ENCODE measurements at places on chromosomes 12 and 14.

DNA sequence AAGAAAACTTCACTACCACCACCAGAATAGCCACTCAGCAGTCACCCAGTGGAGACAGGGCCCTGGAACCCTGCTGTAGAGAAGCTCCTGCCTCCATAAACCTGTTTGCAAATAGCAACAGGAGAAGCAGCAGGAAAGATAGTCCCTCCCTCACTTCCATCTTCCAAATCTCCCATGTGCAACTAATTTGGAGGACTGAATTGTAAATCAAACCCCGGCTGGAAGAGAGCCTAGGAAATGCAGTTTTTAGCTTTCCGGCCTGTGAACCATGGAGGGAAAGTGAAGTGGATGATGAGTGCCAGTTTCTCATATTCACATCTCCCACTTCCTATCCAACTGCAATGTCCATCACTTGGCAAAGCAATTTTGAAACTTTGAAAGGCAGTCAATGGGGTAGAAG, 167.2 kb upstream of the FRMD6 start:
- no peak for DNase-seq

GRCh38 chr14:66701813-66702212, 193.9 kb downstream of the GPHN start:
- DNase-seq = no peak

DNA sequence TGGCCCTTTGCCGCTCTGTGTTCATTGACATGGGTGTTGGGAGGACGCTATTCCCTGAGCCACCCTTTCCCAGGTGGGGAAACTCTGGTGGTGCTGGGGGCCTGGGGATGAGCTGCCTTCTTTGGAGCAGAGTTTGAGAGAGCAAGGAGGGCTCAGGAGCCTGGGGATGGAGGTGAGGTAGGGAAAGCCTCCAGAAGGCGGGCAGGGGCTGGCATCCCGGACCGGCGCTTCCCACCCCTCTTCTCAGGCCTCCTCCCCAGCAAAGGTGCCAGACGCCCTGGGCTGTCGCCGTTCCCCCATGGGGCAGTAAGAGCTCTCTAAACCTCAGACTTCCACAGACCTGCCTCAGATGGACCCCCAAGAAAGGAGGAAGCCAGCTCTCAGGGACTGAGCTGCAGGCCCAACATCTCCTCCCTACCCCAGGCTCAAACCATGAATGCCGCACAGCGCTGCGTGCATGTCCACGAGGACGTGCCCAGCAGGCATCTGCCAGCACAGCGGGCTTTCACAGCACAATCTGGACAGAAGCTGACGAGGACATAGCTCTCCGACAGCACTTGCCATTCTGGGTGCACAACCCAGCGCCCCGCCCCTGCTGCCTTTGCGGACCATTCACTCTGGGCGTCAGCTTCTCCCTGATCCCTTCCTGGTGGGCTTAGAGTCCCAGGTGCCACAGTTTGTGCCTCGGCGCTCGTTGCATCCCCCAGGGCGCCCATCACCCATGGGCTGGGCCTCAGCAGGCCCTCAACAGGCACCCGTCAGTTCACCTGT, 14.9 kb upstream of the TTC7B start:
- DNase-seq = no peak

- DNase-seq = no peak
Observed at GRCh38 chr14:59333668-59334067, 131.5 kb downstream of the GPR135 start.

GRCh38 chr14:104883681-104884361, 18.8 kb downstream of the CEP170B start:
- DNase-seq = no peak

DNA sequence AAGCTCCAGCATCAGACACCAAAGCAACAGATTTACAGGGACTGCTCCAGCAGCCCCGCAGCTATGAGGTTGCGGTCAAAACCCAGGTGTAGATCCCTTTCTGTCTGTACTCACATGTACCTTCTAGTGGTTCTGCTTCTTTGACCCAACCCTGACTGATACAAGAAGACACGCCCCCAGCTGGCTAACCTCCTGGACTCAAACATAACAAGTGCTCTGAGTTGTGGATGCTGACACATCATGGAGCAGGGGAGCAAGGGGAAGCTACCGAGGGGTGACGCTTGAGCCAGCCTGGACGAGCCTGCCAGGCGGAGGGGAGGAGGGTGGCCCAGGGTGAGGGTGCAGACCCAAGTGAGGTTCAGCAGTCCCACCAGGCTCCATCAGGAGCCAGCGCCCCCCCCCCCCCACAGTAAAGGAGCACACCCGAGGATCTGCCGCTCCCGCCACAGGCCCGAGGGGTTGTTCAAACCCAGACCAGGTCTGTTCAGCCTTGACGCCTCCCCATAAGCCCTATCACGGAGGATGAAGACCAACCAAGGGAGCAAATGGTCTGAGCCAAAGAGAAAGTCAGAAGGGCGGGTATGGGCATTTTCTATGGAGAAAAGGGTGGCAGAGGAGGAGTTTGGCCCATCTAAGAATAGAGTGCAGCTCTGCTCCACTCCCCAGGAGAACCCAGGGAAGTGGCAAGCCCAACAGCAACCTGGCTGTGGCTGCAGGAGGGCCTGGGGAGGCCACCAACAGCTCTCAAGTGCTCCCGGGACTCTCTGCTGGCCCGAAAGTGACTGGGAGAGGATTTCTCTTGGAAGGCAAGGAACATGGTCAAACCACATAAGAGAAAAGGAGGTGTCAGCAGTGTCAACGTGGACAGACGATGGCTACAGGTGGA, 229.4 kb downstream of the BCL11B start:
- DNase-seq = no peak

GRCh38 chr14:70663707-70664179, 22.0 kb downstream of the TTC9 start:
- DNase-seq = no peak

GRCh38 chr14:37179896-37180502, 7.6 kb upstream of the SLC25A21 start:
- no peak for DNase-seq

DNA sequence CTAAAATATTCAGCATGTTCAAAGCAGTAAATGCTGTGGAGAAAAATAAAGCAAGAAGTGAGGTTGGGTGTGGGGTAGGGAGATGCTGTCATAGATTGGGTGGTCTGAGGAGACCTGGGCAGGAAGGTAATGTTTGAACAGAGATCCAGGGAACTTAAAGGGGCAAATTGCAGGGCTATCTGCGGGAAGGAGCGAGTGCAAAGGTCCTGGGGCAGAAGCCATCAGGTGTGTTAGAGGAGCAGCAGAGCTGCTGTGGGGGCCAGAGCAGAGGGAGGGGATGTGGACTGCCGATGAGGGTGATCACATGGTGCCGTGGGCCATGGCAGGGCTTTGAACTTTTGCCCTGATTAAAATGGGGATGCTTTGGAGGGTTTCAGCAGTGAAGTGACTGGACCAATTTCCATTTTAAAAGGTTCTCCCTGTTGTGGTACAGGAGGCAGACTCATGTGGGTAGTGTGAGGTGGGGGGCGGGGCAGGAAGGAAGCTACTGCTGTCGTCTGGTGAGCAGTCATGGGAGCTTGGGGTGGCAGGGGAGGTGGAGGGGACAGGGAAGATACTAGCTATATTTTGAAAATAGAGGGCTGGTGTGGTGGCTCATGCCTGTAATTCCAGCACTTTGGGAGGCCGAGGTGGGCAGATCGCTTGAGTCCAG, 145.0 kb downstream of the AACS start:
- DNase-seq = no peak

- DNase-seq = no peak
Observed at GRCh38 chr12:91202390-91202789, 19.8 kb upstream of the DCN start.

DNA sequence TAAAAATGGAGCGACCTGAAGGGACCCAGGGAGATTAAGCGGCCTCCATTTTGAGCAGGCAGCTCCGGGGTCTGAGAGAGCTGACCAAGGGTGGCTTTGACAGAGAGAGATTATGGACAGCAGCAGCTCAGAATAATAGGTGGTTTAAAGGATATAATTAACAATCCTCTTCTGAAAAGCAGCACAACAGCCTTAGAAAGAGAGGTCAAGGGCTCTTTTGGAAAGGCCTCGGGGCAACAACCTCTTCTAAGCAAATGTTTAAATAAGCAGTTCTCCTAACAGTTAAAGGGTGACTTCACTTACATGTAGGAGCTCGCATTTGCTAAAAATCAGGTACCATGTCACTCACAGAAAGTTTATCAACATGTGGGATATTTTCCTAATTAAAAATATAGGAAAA, 87.2 kb upstream of the FRMD6 start:
- DNase-seq = no peak

DNA sequence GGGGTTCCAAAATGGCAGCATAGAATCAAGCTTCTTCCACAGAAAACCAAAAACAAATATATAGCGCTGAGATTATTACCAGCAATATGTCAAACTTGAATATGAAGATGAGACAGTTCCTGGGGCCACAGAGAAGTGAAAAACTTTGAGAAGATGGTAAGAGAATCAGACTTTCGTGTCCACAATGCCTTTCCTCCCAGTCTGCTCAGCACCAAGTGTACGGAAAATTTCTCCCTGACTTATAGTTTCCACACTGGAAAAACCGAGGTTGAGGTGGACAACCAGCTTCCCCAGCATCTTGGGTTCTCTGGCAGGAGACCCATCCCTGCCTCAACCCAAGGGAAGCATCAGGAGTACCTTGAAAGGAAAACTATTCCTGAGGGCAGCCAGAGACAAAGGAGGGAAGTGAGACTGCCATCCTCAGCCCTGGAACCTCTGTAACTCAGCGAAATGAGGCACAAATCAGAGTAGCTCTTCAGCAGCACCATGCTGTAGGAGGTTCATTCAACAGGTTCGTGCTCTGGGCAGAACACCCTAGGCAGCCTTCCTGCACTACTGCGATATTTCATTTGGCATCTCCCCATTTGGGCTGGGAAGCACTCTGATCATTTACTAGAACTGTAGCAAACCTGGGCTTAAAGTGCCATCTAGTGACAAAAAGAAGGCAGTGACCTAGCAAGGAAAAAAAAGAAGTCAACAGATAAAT, 52.4 kb upstream of the CAPRIN2 start:
- no peak for DNase-seq

GRCh38 chr12:58425481-58426392, 484.4 kb downstream of the ATP23 start:
- no peak for DNase-seq

DNA sequence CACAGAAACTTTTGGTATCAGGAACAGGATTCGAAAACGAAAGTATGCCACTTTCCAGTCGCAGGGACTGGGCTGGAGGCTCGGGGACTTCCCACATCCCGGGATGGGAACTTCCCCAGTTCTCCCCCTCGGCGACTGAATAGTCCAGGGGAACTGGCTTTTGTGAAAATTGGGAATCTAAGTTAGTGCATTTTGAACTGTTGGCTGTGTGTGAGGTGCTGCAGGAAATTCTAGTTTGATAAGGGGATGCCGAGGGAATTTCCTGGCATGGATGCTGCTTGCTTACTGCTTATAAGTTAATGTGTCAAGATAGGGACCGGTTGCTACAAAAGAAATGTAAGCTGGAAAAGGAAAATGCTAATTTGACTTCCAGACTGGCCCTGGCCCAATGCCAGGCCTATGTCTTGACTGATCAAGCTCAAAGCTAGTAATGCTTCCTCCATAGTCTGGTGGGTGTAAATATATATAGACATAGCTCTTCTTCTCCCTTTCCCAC, 73.4 kb upstream of the EIF5 start:
- DNase-seq = no peak

- no peak for DNase-seq
Observed at GRCh38 chr12:24268663-24269186, 319.3 kb upstream of the SOX5 start.

GRCh38 chr14:65847075-65847847, 434.7 kb downstream of the FUT8 start:
- peak; percentile 75 for DNase-seq

- DNase-seq = no peak
Observed at GRCh38 chr12:79891506-79892162, 43.3 kb downstream of the PPP1R12A start.

- DNase-seq = no peak
Observed at GRCh38 chr12:79826267-79827128, 108.4 kb downstream of the PPP1R12A start.
